ENCODE measurements at places on chromosomes 7 and 10.

GRCh38 chr10:66463611-66464010 is 462.2 kb upstream of the LRRTM3 start:
- no peak for DNase-seq

GRCh38 chr10:7153750-7154149 is 257.1 kb downstream of the SFMBT2 start:
- no peak for DNase-seq

- no peak for DNase-seq
These were observed 324.3 kb upstream of the KIAA1217 start for GRCh38 chr10:23884670-23885069.

DNA sequence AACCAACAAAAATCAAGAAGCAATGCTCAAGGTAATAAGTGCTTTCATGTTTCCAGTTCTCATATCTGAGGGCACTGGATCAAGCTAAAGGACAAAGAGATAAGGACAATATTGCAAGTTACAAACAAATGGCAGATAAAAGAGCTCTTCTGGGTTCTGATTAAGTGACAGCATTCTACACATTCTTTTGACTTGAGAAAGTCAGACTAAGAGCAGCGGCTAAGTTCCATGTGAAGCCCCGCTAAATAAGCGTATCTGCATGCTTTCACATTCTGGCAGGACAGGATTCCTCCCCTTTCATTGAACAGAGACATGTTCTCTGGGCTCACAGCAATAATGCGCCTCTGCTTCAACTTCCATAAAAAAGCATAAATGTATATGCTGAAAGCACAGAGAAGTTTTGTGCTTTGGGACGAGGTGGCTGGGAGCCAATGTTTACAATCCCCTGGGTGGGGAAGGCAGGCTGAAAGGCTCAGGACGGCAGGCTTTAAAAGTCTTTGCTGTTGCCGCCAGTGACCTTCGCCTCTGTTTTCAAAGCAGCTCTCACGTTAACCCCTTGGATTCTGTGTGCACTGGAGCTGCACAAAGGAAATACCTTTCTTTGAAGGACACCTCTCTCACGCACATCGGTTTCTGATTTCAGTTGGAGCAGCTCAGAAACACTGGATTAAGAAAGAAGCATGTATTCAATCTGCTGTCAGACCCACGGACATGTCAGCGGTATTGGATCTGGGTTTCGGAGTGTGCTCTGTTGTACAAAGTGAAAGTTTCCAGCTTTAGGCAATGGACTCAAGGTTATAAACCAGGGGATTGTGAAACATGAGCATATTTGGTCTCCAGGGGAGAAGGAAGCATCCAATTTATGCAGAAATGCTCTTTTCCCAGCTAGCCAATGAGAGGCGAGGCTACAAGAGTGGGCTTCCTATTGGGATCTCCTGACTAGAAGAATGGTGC is 105.4 kb upstream of the FAM133B start:
- DNase-seq, result no peak

Data from stimulated activated CD4-positive, alpha-beta T cell treated with anti-CD3 and anti-CD28 coated beads, Interleukin-2, amount 100 ng/mL, for 24 hours (primary cell).